Activated gamma-delta T cell (primary cell): ENCODE measurements at places on chromosomes 6 and 20.

DNA sequence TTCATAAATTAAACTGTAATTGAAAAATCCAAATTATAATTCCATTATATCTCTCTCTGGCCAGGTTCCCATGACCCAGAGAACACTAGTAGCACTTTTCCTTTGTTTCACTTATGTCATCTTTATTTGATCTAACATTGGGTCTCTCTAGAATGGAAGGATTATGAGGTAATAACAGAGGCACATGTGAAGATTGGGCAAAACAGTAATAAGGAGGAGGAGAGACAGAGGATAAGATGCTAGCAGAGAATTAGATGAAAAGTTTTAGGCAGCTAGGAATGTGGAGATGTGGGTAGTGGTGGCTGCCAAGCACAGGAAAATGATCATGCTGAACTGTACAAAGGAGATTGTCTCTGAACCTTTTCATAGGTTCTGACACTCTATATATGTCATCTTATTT lies 3.3 kb downstream of the TAB2 start:
- no peak for DNase-seq

DNA sequence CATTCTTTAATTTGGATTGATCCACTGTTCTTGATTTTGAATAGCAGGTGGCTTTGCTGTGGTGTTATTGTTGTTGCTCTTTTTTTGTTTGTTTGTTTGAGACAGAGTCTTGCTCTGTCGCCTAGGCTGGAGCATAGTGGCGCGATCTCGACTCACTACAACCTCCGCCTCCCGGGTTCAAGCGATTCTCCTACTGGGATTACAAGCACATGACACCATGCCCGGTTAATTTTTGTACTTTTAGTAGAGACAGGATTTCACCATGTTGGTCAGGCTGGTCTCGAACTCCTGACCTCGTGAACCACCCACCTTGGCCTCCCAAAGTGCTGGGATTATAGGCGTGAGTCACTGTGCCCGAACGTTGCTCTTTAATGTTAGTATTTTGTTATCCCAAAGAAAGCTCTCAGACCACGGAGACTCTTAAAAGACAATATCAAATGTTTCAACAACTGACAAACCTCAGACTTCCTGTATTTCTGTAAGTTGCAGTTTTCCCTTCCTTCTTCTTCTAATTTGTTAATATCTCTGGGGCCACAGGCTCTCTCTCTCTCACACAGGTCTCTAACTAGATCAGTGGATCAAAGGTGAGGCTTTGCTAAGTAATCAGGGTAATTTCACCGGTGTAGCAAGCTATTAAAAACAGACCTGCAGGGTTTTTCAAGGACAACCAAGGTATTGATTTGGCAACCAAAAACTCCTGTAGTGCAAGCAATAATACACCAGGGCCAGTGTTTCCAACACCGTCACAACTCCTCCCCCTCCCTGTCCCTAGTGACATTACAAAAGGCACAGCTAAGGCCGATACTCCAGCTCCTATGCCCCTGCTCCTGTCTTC lies 48.8 kb upstream of the ZNF217 start:
- DNase-seq, result no peak

DNA sequence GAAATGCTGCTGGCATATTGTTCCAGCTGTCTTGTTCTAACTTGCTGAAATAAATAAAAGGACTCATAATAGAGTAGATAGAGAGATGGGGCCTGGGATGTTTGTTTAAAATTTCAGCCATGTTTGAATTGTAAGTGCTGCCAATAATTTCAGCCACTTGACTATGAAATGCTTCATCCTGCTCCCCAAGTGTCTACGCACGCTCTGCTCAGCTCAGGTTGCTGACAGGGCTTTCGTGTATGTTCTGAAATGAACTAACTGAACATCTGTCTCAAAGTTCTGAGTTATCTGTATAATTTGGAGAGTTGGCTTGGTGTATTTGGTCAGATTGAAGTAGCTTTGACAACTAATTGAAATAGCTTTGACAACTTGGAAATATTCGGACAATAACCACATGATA lies 387.8 kb downstream of the BMP2 start:
- no peak for DNase-seq

DNA sequence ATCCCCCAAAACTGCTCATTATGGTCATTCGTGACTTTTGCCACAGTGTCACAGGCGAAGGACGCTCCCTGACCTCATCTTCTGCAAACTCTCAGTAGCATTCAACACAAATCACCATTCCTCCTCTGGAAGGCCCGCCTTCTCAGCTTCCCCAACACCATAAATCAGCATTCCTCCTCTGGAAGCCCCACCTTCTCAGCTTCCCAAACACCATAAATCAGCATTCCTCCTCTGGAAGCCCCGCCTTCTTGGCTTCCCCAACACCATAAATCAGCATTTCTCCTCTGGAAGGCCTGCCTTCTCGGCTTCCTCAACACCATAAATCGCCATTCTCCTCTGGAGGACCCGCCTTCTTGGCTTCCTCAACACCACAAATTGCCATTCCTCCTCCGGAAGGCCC lies 288.0 kb upstream of the AGPAT4 start:
- DNase-seq, result no peak

- no peak for DNase-seq
These were observed 278.2 kb downstream of the CLIC5 start for GRCh38 chr6:45737331-45738056.

- DNase-seq, result no peak
These were observed 4.5 kb downstream of the IYD start for GRCh38 chr6:150373260-150373701.

DNA sequence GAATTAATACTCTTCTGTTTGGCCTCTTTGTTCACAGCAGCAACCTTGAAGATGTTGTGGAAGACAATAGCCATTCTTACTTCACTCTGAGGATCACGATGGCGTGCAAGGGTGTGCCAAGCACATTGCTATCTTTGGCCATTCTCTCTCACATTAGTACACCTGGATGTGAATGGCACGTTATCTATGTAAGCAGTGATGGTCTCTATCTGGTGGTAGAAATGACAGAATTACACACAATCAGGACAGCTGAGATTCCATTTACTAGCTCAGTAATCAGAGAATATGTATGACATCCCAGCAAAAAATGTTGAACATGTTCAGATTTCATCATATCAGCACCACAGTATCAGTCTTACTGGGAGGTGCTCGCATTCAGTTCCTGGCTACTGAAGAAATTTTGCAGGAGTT lies 116.2 kb downstream of the LCA5 start:
- DNase-seq, result no peak

- no peak for DNase-seq
These were observed 96.5 kb downstream of the HTR1B start for GRCh38 chr6:77366798-77367197.

DNA sequence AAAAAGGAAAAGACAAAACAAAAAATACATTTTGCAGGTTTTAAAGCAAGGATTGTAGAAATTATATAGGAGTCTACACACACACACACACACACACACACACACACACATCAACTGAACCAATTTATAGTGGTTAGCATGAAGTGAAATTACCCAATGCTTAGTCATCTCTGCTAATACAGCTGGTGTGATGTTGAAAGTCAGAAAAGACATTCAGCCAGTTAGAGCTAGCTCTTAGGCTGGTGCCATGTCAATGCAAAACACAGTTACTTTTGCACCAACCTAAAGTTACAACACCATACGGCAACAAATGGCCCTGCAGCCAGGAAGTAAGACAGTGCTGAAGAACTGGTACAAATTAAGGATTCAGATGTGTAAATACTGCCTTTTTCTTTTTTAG lies 15.2 kb downstream of the FAM210B start:
- DNase-seq, result no peak
